Hindlimb muscle (tissue), 1 donor: ENCODE measurements at places on chromosomes 7 and 10.

- no peak for DNase-seq
Observed at GRCh38 chr7:139671967-139672366, 105.8 kb downstream of the HIPK2 start.

GRCh38 chr7:37920849-37921805 lies 687 bp downstream of the EPDR1 start:
- DNase-seq, result peak; percentile 63

DNA sequence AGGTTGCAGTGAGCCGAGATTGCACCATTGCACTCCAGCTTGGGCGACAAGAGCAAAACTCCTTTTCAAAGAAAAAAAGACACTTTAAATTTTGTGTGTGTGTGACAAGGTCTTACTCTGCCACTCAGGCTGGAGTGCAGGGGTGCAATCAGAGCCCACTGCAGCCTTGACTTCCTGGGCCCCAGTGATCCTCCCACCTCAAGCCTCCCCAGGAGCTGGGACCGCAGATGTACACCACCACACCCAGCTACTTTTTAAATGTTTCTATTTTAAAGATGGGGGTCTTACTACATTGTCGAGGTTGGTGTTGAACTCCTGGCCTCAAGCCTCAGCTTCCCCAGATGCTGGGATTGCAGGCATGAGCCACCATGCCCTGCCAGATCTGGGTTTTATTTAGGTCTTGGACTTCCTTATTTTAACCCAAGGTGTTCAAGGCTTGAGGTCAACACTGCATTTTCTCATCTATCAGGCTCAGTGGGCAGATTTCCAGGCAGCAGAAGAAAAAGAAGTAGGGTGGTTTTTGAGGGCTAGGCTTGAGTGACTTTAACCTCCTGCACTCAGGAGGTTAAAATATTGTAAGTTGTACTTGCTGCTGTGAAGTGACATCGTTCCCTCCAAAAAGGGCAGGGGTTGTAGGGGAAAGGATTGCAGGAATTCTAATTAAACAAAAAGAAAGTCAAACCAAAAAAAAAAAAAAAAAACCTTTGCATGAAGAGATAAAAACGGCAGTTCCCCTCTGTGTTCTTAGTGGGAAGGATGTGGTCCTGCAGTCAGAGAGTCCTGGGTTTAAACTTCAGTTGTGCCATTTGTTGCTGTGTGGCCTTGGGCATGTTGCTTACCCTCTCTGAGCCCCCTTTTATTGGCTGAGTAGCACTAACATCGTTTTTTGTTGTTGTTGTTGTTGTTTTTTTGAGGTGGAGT lies 71.5 kb downstream of the CARD11 start:
- DNase-seq, result no peak

DNA sequence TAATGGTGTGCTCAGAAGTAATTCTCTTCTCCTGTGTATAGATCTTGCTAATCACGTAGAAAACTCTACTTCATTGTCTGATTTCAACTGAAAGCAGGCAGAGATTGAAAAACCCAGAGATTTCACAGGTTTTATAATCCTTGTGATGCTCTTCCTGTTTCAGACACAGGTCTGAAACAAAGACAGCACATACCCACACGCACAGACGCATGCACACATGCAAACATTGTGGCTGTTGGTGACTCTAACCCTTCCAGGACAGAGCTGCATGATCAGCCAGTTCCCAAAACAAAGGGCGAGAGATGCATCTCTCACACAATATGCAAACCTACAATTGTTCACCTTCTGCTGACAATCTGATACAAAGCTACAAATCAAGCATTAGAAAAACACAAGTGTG lies 11.1 kb upstream of the TFEC start:
- no peak for DNase-seq

- peak; percentile 74 for DNase-seq
Observed at GRCh38 chr10:36492590-36493515, 632.5 kb upstream of the ANKRD30A start.
